ENCODE measurements at places on chromosomes 5 and 9. TPM values are rescaled to one million over a fixed set of nuclear protein-coding genes. Genes with fewer than 3 reads are reported as not detected.
A peak's percentile ranks its signal among the peaks of the same experiment; 100 is the strongest.

DNA sequence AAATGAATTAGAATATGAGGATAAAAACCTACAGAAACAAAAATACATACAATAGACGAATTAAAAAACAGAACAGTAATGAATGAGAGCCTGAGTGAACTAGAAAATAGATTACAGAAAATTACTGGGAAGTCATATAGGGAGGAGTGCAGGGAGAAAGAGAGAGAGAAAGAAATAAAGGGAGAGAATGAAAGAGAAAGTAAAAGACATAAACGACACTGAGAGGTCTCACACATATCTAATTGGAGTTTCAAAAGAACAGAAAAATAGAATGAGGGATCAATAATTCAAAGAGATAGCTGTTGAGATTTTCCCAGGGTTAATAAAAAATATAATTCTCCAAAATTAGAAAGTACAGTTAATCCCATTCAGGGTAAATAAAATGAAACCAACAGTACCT lies 156.4 kb upstream of the FTMT start:
- DNase-seq: no peak

DNA sequence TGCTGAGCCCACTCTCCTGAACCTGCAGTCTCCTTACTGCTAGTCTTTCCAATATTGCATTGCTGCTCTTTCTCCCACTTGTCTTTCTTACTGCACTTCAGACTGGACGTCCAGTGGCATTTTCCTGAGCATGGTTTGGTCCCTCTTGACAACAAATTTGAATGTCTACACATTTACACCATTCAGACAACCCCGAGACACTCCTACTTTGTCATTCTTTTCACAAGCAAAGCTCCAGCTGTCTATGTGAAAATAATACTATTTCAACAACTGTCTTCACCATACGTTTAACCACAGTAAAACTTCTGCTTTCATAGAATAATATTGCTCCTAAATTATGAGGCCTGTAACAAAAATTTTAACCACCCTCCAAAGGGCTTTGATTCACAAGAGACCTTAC lies 10.4 kb upstream of the APTX start:
- no peak for DNase-seq

GRCh38 chr9:127776195-127776923 lies 2.1 kb downstream of the SH2D3C start:
- peak; percentile 93 for DNase-seq

DNA sequence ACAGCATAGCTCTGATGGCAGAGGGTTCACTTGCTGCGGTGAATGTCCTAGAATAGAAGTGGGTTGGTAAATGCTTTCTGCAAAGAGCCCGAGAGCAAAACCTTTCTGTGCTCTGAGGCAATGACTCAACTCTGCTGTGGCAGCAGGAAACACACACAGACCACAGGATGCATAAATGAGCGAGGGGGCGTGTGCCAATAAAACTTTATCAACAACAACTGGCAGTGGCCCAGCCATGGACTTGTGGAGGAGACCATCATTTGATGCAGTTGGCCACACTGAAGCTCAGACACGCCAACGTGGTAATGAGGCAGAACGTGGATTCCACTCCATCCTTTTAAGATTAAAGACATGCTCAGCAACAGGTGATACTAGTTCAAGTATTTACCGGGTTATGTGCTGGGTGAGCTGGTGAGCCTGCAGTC lies 6.8 kb downstream of the MRPL36 start:
- peak; percentile 94 for DNase-seq

DNA sequence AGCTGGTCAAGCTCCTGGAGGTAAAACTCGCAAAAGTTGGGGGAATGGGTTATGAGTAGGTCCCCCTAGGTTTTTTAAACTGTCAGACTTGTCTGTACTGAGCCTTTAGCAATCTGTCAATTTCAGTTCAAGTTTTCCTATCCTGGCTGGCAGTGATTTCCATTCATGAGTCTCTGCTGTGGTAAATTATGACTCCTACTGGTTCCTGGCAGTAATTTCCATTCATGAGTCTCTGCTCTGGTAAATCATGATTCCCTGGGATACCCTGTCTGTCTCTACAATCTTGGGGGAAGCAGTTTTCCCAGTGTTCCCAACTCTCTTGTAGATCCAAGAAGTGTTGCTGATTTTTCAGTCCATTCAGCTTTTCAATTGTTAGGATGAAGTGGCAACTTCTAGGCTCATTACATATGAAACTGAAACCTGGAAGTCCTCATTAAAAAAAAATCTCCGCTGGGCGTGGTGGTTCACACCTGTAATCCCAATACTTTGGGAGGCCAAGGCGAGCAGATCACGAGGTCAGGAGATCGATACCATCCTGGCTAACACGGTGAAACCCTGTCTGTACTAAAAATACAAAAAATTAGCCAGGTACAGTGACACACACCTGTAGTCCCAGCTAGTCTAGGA lies 91.3 kb upstream of the GPBP1 start:
- no peak for DNase-seq

DNA sequence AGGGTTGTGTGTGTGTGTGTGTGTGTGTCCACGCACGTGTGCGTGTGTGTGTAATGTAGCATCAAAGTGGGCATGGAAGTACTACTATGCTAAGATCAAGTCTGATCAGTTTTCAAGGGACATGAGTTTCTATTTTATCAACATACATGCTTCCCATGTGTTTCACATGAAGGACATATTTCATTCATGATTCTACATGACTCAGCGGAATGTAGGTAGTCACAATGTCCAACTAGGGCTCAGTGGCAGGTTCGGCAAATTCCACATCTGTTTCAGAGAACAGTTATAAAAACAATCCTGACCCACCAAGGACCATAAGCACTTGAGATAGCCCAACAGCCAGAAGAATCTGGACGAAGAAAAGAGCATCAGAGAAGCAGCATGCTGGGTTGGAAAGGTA lies 148.3 kb downstream of the SPOCK1 start:
- no peak for DNase-seq

DNA sequence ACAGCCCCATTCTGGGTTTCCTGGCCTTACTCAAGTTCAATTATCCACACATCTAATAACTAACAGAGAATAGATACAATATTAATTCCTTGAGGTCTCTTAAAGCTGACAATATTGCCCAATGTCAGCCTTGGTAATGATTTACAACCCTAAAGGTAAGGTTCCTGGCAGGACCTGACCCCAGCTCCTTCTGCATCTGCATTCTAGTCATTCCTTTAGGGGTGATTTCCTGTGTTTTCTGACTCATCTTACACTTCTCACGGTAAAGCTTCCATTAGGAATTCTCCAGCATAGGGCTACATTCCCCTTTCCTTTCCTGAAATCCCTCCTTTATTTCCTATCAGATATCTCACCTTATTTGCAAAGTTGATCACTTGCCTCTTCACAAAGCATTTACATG lies 9.3 kb downstream of the HAVCR1 start:
- DNase-seq: no peak

DNA sequence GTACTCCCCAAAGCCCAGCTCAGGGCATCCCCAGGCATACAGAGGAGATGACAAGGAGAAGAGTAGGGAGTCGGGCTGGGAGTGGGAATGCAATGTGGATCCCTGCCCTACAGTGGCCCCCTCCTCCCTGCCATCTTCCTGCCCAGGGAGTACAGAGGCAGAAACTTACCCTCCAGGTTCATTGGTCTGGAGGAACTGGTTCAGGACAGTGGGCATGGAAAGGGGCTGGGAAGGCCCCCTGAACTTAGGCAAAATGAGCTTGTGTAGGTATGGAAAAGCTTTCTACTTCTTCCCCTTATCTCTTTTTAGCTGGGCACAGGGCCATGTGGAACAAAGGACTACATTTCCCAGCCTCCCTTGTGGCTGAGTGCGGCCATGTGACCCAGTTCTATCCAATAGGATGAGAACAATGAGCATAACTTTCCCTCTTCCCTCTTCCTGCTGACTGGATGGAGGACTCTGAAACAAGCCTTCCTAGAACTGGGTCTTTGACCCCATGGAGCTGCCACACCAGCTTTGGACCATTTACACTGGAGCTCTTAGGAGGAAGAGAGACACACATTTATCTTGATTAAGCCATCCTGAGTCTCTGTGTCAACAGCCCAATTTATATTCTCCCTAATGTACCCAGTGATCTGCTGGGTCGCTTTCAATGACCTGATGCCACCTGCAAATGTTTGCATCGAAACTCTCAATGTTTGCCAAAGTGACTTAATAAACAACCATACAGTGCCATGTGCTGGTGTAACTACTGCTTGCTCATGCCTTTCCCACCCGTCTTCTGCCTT lies 25.0 kb upstream of the HMCN2 start:
- peak; percentile 80 for DNase-seq

- no peak for DNase-seq
These were observed 1048.7 kb upstream of the NUDT12 start for GRCh38 chr5:104611135-104611767.

The RPL37 gene
- 1,565 TPM for total RNA-seq
